ENCODE measurements at places on chromosomes 5 and 9. TPM values are rescaled to one million over a fixed set of nuclear protein-coding genes. Genes with fewer than 3 reads are reported as not detected.

The SDHA gene
- total RNA-seq = 93.9 TPM

The LHX3 gene
- not detected for total RNA-seq

DNA sequence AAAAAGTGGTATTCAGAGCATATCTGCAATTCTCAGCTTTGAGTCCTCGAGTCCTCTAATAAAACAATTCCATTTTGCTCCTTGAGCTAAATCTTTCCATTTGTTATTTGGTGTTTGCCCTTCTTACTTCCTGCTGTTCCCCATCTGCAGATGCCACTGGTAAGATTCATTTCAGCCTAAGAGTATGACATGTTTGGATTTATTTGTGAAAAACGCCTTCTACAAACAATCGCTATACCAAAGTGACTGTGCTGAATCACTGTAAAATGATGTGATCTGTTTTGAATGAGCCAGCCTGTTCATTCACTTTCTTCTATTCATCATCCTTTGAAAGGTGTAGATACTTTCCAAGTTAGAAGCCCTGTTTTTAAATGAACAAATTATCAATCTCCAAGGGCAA, 27.7 kb downstream of the KCTD16 start:
- no peak for DNase-seq

- DNase-seq = no peak
These were observed 492 bp downstream of the ATG12 start for GRCh38 chr5:115840873-115841272.

The SLC46A2 gene
- total RNA-seq = not detected
